ENCODE measurements at places on chromosomes 2 and 18.

DNA sequence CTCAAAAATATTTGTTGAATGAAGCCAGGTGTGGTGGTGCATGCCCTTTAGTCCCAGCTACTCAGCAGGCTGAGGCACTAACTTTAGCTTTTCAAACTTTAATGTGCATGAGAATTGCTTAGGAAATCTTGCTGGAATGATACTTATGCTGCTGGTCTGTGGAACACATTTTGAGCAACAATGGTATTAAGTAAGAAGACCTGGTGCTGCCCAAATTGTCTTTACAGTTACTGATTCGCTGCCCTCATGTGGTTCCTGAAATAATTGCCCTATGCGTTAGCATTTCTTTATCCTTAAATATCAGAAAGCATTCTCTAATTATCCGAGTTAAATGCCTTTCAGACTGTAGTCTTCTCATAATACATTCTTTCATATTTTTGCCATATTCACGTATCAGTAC lies 76.0 kb upstream of the SESTD1 start:
- DNase-seq, result no peak

DNA sequence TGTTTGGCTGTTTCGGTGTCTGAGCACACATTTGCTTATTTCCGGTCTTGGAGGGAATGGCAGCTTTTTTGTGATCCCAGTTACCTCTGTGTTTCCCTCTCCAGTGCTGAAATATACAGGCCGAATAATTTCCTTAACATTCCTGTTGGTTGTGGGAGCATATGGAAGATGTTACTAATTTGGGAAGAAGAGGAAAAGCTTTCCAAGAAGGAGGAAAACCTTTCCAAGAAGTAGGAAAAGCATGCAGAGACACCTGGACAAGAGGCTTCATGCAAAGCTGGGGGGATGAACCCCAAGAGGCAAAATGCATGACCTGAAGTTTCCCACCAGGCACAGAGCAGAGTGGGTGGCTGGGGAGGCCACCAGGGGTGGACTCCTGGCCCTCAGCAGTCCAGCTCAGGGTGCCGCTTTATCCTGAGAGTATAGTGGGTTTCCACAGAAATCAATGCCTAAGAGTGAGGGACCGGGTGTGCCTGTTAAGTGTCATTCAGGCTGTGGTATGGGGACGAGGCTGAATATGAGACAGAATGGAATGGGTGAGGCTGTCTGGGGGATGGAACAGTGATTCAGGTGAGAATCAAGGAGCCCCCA lies 25.5 kb upstream of the GNAL start:
- no peak for DNase-seq

DNA sequence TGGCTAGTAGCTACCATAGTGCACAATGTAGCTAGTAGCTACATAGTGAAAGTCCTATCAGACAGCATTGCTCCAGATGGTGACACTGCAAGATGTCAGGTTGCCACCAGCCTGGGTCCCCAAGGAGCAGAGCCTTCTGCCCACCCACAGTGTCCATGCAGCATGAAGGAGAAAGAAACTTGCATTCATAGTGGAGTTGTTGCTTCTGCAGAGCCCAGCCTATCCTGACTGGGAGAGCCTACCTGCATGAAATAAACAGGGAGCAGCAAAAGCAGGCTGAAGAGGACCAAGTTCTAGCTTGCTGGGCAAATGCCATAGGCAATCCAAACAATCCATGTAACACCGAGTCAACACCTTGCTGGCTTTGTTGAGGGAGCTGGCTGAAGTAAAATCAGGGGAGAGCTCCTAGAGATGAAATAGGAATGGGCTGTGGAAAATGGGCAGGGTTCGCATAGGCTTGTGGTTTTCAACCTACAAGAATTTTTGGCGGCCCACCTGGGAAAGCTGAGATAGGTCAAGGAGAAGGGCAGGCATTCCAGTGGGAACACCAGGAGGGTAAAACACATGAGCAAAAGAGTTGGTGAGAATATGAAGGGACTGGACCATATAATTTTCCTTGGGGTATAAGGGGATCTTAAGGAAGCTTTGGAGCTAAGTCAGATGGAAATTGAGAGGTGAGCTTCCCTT lies 195.8 kb downstream of the CYP26B1 start:
- no peak for DNase-seq

DNA sequence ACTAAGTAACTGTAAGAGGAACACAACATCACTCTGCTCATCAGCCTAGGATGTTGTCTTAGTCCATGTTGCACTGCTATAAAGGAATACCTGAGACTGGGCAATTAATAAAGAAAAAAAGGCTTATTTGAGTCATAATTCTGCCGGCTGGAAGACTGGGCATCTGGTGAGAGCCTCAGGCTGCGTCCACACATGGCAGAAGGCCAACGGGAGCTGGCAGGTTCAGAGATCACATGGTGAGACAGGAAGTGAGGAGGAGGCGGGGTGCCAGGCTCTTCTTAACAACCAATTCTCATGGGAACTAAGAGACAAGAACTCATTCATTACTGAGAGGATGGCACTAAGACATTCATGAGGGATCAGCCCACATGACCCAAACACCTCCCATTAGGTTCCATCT lies 46.8 kb downstream of the EPG5 start:
- DNase-seq, result no peak

All from germinal center (tissue), 1 donor.